Left ventricle myocardium inferior (tissue), 1 donor: ENCODE measurements at places on chromosomes 3 and 15.

DNA sequence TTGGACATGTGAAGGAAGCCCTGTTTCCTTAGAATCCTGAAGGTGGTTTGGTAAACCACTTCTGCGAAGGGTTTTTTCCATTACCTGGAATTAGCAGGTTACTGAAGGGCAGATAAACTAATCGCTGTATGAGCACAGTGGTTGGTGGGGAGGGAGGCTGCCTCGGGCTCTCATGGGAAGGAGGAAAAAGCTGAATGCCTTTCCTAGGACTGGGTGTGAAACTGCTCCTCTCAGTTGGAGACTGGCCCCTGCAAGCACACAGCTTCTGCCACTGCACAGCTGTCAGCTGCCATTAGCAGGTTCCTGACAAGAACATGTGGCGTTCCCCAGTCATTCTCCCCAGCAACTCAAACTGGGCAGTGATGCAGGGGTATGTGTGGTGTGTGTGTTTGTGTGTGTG, 376.3 kb downstream of the GAP43 start:
- DNase-seq: no peak

GRCh38 chr3:116233711-116234357, 211.5 kb downstream of the LSAMP start:
- no peak for DNase-seq

GRCh38 chr3:4218456-4219226, 84.5 kb upstream of the SETMAR start:
- DNase-seq: no peak

- no peak for DNase-seq
Measured at GRCh38 chr3:147410526-147411237, 1.5 kb downstream of the ZIC1 start.

DNA sequence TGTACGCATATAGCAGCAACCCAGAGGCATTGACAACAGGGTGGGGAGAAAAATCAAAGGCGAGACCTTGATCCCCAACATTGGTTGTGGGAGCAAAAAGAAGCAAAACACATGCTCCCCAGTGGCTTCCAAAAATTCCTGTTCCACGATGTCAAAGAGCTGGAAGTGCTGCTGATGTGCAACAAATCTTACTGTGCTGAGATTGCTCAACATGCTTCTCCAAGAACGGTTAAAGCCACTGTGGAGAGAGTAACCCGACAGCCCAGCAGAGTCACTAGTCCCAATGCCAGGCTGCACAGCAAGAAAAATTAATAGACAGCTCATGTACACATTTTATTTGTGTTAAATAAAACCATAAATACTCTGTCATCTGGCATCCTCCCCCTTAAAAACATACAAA, 179.9 kb upstream of the PFN2 start:
- DNase-seq: no peak

DNA sequence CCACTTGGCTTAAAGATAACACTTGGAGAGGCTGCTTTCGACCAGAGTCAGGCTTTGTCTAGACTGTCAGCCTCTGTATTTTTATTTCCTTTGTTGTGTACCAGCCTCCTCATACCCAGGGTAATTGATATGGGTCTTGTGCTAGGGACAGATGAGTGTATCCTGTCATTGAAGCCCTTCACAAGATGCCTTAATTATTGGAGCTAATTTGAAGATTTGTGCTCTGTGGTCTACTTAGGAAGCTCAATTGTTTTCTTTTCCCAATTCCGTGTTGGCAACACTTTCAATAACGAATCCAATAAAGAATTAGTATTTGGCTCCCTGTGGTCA, 60.5 kb upstream of the DPH6 start:
- DNase-seq: no peak

GRCh38 chr3:8837162-8837561, 67.7 kb upstream of the OXTR start:
- no peak for DNase-seq

DNA sequence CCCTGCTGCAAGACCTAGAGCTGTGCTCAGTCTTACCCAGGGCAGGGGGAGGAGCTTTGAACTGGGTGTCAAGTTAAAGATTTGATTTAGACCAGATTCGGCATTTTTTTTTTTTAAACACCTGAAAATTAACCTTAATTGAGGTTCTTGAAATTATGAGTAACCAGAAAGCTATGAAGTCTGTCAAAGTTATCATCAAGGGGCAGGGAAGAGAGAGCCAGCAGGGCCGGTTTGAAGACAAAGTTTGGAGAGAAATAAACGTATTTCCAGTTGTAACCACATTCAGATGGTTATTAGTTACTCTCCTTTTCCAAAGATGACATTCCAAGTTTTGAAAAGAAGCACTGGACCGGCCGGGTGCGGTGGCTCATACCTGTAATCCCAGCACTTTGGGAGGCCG, 12.0 kb downstream of the TMEM266 start:
- DNase-seq: no peak

DNA sequence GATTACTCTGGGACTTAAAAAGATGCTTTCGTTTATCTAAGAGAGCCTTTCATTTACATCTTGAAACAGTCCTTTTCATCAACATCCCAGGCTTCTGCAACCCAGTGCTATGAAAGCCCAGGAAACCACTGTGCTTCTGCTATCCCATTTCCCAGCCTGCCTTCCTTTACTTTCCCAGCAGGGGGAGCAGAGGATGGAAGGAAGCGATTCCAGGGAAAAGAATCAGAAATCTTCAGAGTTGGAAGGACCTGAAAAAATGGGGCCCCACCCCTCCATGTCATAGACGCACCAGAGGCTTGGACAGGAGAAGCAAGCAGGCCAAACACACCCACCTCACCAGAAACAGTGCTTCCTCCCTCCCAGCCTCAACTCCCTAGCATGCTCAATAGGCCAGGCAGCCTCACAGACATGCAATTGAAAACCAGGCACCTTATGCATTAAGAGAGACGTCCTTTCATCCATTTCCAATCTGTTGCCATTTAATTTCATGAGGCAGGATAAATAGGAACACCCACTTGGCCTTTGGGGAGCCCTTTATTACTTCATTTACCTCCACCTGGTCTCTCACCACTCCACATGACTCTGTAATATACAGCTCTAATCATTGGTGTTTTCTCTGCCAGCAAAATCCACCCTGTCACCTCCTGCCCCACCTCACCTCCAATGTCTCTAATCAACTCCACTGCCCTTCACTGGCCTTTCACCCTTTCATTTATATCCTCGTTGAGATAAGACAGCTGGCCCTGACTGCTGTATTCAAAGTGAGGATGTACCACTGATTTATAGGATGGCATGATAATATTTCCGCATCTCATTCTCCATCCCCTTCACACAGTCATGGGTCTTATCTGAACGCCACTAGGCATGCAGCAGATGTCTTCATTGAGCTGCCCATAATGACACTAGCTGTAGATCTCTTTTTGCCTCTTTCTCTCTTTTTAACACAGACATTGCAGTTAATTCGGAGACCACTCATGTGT, 583.9 kb downstream of the NTRK3 start:
- peak; percentile 16 for DNase-seq
